Stimulated activated CD8-positive, alpha-beta memory T cell treated with anti-CD3 and anti-CD28 coated beads, Interleukin-4, amount 100 ng/mL, for 1 hour (primary cell): ENCODE measurements at places on chromosomes 6 and 20.

- DNase-seq, result no peak
Measured at GRCh38 chr6:70404658-70405057, 8.7 kb upstream of the FAM135A start.

- DNase-seq, result no peak
Measured at GRCh38 chr6:24646771-24647170, 780 bp upstream of the KIAA0319 start.

DNA sequence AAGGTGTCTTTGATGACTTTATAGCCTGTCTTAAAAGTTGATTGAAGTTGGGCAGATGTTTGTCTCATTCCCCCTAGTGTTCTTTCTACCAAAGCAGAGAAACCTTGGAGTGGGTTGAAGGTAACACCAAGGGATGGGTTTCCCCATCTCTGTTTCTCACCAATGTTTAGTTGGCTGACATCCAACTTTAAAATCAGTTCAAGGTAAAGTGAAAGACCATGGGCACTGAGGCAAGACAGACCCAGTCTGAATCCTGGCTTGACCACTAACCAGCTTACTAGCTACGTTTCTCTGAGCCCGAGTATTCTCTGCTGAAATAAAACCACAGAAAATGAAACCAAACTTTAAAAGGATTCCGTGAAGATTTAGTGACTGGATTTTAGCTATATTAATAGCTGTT is 258.9 kb downstream of the KIF16B start:
- no peak for DNase-seq

GRCh38 chr20:32199006-32199405 is 8.5 kb downstream of the PLAGL2 start:
- no peak for DNase-seq

GRCh38 chr20:23410916-23411695 is 10.2 kb downstream of the NAPB start:
- no peak for DNase-seq

DNA sequence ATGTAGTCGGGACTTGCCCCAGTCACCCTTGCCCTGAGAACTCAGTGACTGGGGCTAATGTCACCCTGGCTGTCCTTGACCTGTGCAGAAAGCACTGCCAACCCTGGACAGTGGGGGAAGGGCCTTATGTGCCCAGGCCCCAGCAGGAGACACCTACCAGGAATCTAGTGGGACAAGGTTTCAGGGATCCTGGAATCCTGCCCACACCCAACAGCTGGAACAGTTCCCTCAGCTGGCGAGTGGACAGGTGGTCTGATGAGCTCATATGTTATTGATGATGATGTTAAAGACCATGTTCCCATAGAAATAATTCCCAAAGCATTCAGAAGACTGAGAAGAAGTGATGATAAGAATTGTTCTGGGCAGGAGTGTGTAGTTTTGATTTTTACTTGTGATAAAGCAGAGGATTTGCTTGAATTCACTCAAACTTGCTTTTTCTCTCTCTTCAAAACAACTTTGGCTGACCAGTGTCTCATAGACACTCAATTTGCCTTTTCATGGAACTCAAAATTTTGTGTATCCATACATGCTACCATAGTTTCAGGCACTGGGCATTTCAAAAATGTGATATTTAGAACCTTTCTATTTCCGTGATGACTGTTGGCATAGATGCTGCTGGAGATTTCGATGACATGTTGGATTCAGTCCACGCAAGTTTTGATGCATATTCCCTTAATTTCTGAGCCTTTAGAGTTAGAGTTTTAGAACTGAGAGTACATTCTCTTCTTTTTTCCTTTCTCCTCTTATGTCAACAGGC is 79.3 kb downstream of the SLC22A3 start:
- no peak for DNase-seq

DNA sequence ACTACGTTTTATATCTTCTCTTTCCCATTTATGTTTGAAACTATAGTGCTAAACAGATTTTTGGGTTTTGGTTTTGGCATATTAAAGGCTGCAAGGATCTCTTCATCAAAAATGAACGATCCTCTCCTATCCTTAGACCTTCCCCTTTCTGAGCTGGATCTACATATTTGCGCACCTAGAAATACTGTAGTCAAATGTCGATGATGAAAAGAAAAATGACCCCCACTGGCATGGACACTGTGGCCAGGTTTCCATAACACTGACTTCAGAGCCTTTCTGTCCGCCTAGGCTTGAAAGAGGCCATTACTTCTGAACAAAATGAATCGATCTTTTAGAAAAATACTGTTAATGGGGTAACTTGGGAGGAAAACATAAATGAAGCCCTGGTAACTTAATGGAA is 5.8 kb downstream of the FLRT3 start:
- no peak for DNase-seq

DNA sequence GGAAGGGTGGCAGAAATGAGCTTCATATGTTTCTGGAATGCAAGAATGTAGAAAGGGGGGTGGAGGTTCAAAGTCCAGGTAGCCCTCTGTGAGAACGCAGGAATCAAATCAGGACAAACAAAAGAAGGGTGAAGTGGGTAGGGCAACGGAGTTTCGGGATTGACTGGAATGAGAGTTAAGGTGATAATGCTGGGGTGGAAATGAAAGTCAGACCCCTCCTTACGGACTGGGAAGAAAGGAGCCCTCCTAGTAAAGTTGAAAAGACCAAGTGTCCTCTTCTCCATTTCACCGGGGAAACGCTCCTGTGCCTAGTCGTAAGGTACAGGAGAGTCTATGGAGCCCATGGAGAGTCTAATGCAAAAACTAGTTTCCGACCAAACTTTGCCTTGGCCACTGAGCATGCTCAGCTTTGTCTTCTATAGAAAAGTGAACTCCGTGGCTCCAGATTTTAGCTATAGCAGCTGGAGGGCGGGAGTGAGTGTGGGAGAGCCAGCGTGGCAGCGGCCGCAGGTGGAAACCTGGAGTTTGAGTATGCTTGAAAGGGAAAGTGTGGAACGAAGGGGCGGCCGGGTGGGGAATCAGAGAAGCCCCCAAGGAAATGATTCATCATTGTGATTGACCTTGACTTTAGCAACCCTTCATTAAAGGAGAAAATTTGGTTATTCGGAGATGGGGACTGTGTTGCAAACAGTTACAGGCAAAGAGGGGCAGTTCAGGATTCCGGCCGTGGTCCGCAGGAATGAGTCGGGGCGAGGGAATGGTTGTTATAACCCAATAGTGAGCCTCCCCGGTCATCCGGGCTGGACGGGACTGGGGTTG is 1.3 kb upstream of the LRRC1 start:
- no peak for DNase-seq

DNA sequence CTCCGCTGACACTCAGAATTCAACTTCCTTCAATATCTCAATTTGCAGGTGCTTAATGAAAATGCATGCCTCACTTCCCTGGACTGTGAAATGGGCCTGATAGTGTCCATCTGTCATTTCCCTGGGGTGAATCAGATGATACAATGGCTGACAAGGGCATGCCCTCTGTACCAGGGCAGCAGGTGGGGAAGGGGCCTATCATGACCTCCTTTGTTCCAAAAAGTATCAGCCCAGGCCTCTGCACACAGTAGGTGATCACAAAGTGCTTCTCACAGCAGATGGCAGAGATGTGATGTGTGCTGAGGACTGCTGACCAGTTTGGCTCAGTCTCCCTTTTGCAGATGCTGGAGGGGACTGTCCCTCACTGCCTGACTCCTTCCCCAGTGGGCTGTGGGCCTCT is 44.3 kb downstream of the DLGAP4 start:
- no peak for DNase-seq

GRCh38 chr6:39952167-39952566 is 17.9 kb upstream of the MOCS1 start:
- DNase-seq, result no peak

DNA sequence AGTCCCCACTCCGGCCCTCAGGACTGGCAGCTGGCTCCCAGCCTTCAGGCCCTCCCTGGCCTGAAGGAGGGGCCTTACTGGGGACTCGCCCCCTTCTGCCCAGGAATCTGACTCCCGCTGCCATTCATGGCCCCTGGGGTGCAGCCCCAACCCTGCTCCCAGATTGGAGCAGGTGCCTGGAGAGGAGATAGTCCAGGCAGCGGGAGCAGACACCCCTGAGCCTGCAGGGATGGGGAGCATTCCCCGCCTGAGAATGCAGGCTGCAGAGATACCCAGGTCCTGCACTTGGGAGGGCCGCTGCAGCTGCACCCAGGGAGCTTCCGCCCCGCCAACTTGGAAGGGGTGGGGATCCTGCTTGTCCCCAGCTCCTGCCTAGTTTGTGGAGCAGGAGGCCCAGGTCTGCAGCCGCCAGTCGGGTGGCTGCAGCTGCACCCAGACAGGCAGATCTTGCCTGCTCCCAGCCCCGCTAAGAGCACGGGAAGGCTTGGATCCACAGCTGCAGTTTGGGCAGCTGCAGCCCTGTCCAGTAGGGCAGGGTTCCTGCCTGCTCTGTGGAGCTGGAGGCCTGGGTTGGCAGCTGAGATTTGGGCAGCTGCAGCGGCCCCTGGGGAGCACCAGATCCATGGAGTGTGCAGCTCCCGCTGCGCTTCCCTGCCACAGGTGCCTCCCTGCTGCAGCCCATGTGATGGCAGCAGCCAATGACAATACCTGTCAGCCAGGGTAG is 5.2 kb downstream of the GTSF1L start:
- no peak for DNase-seq

- DNase-seq, result no peak
Measured at GRCh38 chr6:48744948-48745347, 634.0 kb upstream of the PTCHD4 start.

- no peak for DNase-seq
Measured at GRCh38 chr6:6002005-6002847, 4.5 kb downstream of the NRN1 start.

GRCh38 chr6:168198302-168199180 is 119.5 kb upstream of the FRMD1 start:
- no peak for DNase-seq

- no peak for DNase-seq
Measured at GRCh38 chr6:113927001-113927400, 43.9 kb downstream of the HDAC2 start.

- no peak for DNase-seq
Measured at GRCh38 chr6:149897015-149897697, 757 bp downstream of the RAET1E start.

- DNase-seq, result no peak
Measured at GRCh38 chr6:167116109-167116837, 6.6 kb upstream of the CCR6 start.

DNA sequence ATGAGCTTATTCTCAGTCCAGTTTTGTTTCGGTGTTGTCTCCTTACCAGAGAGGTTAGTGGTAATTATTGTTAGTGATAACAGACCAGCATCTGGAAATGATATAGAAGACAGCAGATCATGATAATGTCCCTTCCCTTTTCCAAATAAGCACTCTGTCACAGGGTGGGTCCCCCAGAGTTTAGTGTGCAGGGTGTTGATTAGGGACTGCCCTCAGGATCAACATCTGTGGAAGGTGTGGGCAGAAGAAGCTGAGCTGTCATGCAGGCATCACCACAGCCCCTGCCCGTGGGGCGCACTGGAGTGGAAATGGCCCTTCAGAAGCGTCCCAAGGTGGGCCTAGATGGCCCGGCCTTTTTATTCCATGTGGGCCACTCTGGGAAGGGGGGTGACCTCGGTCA is 67.6 kb upstream of the DTNBP1 start:
- no peak for DNase-seq

- no peak for DNase-seq
Measured at GRCh38 chr6:153852481-153852880, 186.6 kb upstream of the OPRM1 start.

DNA sequence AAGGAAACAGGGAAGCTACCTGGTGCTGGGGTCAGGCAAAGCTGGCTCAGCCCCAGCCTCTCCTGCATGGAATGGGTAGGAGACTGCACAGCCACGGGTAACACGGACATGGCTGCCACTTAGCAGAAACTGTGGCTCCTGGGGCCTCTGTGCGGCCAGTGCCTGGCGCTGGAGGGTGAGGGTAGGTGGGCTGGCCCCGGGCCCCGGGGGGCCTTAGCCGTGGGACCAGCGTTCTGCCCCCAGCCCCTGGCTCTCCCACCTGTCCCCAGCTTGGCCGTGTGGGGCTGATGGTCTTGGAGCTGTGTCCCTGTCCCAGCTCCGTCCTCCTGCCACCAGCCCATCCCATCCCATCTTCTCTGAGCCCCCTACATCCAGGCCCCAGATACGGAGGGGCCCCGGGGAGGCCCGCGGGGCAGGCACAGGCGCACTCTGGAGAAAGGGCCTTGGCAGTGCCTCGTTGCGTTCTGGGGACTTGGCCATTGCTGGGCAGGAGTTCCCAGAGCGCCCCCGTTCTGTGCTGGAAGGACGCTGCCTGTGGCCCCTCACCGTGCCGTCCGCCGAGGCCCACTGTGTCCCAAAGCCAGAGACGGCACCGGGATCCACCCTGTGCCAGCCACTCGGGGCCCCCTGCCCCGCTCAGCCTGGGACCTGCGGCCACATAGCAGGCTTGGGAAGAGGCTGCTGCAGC is 12.2 kb downstream of the CHRNA4 start:
- DNase-seq, result no peak

- no peak for DNase-seq
Measured at GRCh38 chr6:137751768-137752560, 115.1 kb upstream of the TNFAIP3 start.

DNA sequence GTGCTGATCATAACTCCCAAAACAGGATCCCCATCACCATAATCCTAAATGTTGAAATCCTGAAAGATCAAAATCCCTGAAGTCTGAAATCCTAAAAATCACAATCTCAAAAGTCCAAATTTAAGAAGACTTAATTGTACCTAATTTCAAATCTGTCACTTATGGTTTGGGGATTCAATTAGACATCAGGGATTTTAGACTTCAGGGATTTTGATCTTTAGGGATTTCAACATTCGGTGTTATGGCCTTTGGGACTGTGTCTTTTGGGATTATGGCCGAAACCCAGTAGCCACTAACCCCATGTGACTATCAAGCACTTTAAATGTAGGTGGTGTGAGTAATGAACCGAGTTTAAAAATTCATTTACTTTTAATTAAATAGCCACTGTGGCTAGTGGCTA is 21.7 kb upstream of the AVP start:
- DNase-seq, result no peak

GRCh38 chr6:127083963-127084310 is 34.5 kb upstream of the RSPO3 start:
- DNase-seq, result no peak

DNA sequence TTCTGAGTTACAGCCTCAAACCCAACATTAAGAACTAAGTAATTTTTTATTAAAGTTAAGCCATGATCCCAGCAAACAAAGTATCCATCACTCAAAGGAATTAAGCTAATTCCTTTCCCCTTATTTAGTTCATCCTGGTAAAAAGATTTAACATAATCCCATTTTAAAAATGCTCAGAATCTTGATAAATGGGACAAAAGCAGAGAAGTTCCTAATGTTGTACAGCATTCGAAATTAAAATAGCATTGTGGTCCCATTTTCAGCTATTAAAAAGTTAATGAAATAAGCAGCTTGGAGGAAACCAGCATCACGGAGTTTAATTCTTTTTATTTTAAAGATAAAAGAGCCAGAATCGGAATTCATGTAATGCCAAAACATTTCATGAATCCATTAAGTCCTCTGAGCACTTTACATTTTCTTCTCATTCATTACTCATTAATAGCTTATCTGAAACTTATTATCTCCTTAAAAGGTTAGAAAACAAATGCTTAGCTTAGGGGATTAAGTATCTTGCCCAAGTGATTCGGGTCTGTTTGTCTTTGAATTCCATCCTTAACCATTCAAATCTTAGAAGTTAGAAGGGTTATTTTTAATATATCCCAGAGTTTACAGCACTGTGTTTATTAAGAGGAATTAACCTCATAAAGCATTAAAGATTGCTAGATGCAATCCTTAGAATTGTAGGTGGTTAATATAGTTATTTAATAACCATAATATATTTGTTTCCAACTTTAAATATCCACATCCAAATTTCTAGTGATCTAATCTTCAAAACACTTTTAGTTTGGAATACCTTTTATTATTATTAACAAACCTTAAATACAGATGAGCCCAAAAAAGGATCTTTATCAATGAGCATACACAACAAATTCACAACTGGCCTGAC is 11.2 kb downstream of the RBM39 start:
- no peak for DNase-seq

GRCh38 chr20:36975099-36975818 is 23.8 kb upstream of the SAMHD1 start:
- no peak for DNase-seq
